Astrocyte (in vitro differentiated cells and primary cell): ENCODE measurements at places on chromosomes 5 and 9. TPM values are rescaled to one million over a fixed set of nuclear protein-coding genes. Genes with fewer than 3 reads are reported as not detected.
A peak's percentile ranks its signal among the peaks of the same experiment; 100 is the strongest.

DNA sequence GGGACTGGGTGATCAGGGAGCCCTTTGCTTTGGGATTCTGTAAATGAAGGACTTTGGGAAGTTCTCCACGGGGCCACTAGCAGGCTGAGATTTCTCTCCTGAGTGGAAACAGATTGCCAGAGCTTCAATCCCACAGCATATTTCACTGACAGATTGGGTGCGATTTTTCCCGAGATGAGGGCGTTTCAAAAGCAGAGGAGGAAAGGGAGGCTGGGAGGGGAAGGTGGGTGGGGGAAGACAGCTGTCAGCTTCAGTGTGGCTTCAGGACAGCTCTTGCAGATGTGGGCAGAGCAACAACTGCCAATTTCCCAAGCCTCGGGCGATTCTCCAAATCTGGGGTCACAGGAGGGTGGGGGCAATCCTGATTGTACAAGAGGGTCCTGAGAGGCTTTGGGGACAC lies 258.5 kb upstream of the ADRA1B start:
- H3K27me3 ChIP-seq, result no peaks in the 10 kb centered on the region
- no peak overlapping the region for H3K27ac ChIP-seq
- no peaks in the 10 kb centered on the region for H3K4me1 ChIP-seq
- H3K4me3 ChIP-seq, result no peak overlapping the region

DNA sequence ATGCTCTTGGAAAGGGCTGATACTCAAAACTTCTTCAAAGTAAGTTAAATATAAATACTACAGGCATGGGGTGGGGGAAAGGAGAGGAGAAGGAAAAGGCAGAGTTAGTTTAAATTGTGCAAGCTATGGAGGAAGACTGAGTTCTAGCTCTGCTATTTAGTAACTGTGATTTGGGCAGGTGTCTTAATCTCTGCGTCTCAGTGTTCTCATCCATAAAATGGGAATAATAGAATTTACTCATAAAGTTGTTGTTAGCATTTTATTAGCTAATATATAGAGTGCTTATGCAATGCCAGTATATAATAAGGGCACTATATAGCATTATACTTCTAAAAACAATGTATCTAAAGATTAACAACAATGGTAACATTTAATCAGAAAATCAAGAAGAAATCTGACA lies 12.7 kb upstream of the PURA start:
- H3K36me3 ChIP-seq, result no peaks in the 10 kb centered on the region
- H3K4me3 ChIP-seq, result no peak overlapping the region
- no peaks in the 10 kb centered on the region for H3K4me1 ChIP-seq
- DNase-seq, result no peak
- H3K27ac ChIP-seq, result no peak overlapping the region

DNA sequence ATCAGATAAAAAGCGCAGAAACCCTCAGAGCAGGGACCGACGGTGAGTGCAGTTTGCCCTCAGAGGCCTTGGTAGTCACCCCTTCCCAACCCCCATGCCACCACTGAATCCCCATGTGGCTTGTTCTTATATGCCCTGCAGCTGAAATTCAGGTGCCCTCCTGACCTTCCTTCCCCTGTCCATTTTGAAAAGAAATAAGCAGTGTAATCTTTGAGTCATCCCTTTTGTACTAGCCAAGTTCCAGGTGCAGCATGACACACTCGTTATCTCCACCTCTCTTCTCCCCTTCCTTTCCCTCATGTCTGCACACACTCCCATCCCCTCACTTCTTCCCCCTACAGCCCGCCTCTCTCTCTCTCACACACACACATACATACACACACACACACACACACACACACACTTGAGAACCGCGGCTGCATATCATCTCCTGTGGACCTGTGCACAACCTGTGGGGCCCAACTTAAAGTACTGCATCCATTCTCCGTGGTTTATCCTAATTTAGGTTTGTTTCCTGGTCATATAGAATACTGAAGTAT lies 53.1 kb downstream of the SYK start:
- no peaks in the 10 kb centered on the region for H3K36me3 ChIP-seq
- no peak for DNase-seq
- no peaks in the 10 kb centered on the region for H3K4me1 ChIP-seq
- no peak overlapping the region for H3K27ac ChIP-seq
- no peak overlapping the region for H3K4me3 ChIP-seq
- peaks cover 3% of the 10 kb centered on the region for H3K27me3 ChIP-seq

- peaks cover 41% of the 10 kb centered on the region for H3K27me3 ChIP-seq
- no peaks in the 10 kb centered on the region for H3K36me3 ChIP-seq
- peak; percentile 23 for DNase-seq
- H3K4me3 ChIP-seq, result peak overlapping the region; percentile 56
- H3K4me1 ChIP-seq, result peaks cover 10% of the 10 kb centered on the region
Measured at GRCh38 chr5:114055318-114056184, 306.3 kb upstream of the KCNN2 start.

The ALDH1A1 gene
- total RNA-seq, result 1.5 and 2.1 TPM in 2 replicates

The POLE3 gene
- total RNA-seq, result 36.6 and 37.4 TPM in 2 replicates
